AG09309 (cell line): ENCODE measurements at places on chromosomes 16 and 17.

GRCh38 chr16:530111-530817, 2.8 kb downstream of the CAPN15 start:
- no peak for DNase-seq

- no peak for DNase-seq
Observed at GRCh38 chr16:55563797-55564196, 2.7 kb upstream of the CAPNS2 start.

DNA sequence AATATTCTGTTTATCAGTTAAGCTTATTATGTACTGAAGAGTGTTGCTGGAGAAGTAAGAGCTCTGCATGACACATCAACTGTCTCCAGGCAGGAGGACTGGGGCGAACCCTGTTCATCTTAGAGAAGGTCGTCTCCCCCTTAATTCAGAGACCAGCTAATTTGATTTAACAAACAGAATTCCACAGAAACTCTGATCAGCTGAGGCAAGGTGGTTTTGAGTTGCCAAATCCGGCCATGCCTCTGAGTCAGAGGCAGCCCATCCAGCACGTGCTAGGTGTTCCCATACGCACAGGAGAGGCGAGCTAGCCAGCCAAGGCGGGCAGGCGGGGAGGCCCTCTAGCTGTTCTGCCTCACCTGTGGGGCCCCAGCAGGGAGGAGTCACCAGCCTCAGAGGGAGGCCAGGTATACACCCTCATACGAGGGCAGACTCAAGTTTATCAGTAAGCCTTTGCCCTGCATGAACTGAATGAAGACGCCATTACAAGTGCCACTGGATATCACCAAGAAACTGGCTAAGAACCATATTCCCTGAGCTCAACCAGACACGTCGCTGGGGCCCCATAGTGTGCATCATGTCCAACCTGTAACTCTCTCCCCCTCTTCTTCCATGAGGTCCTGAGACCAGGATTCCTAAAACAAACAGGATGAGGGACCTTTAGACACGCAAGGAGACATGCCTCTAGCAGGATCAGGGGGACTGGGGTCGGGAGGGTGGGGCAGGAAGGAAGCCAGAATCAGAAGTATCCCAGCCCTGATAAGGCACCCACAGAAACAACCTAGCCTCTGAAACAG, 25.7 kb downstream of the STAT5A start:
- DNase-seq = no peak

DNA sequence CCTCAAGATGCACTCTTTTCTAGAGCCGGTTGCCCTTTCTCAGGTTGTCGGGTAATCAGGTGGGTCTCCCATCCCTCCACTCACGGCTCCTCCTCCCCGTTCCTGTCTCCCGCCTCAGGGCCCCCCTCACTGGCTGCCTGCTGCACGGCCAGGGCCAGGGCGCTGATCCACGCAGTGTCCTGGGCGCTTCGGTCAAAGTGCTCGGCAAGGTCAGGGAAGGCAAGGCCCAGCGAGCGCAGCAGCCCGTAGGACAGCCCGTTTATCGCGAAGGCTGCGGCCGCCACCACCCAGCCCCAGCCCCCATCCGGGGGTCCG, 753 bp downstream of the SLC16A11 start:
- DNase-seq = no peak

DNA sequence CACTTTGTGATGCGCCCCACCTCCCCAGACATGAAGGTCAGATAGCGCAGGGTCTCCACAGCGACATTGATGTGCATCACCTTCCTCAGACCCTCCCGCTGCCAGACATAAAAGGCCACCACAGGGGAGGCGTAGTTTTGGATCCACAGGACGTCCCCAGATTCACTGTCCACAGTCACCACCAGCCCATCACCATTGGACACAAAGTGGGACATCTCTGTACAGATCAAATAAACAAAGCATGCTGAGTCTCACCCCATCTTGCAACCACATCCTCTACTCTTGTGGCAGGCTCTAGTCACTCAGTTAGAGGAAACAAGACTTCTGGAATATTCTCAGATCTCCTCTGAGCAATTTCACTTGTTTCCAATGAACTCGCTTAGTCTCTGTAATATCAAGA, 46.3 kb upstream of the ICAM2 start:
- DNase-seq = no peak

GRCh38 chr16:81121474-81121990, 25.3 kb upstream of the GCSH start:
- DNase-seq = no peak

DNA sequence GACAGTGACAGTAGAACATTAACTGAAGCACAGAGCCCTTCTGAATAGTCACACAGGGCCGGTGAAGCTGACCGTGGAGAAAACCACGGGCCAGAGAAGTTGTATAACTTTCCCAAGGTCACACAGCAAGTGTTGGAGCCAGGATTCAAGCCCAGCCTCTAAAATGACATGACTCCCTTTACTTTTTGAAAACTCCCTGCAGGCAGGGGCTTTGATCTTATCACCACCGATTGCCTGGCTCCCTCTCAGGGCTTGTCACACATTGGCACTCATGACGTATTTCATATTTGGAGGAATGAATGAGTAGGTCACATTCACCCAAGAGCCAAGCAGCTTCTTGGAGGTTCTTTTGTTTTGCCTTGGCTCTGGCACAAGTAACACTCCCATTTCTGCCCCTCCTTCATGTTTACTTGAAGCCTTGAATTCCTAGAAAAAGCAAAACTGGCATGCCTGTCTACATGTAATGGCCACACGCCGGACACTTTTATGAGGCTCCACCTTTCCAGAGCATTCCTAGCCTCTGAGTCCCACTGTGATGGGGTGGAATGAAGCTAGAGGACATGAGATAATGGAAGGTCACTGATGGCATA, 13.3 kb upstream of the RBBP6 start:
- DNase-seq = peak; percentile 38

- no peak for DNase-seq
Observed at GRCh38 chr17:41667280-41668041, 21.2 kb upstream of the EIF1 start.

DNA sequence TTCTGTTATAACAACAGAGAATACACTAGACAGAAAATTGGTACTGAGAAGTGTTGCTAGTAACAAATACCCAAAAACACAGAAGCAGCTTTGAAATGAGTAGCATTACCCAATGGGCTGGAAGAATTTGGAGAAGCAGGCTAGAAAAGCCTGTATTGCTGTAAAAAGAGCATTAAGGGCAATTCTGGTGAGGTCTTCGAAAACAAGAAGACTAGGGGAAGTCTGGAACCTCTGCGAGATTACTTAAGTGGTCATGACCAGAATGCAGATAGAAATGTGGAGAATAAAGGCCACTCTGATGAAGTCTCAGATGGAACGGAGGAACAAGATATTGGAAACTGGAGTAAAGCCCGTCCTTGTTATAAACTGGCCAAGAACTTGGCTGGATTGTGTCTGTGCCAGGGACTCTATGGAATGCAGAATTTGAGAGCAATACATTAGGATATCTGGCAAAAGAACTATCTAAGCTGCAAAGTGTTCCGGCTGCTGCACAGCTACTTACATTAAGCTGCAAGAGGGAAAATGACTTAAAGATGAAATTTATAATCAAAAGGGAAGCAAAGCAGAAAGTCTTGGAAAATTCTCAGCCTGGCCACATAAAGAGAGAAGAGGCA, 44.9 kb upstream of the PEMT start:
- no peak for DNase-seq

DNA sequence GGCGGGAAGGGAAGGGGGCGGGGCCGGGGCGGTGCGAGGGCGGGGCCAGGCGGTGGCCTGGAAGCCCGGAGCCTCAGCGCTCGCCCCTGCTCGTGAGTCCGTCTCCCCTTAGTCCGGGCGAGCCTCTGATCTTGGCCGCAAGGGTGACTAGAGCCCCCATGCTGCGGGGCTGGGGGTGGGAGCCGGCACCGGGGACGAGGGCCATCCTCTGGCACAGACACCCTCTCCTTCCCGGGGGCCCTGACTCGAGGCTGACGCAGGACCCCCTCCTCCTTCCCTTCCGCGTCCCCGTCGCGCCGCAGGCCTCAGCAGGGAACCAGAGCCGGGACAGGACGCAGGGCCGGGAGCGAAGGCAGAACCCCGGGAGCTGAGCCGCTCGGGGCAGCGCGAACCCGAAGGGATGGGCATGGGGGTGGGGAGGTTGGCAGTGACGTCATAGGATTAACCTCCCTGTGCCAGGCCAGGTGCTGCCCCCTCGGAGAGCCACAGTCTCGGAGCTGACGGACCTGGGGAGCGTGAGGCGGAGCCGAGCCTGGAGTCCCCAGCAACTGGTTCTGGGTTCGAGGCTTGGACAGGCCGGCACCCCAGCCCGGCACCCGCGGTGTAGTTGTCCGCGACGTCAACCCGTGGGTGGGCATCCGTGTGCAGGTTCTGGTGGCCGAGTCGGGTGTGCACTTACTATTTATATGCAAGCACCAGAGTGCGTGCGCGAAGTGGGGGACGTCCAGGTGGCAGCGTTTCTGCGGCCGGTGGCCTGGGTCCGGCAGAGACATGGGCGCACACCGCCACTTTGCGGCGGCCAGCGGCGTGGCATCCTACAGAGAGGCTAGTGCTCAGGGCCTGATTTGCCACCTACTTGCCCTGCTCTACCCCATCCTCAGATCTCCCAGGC, 503 bp upstream of the PLCD3 start:
- DNase-seq = no peak
